Smooth muscle cell of trachea (primary cell): ENCODE measurements at places on chromosomes 1 and 21. TPM values are rescaled to one million over a fixed set of nuclear protein-coding genes. Genes with fewer than 3 reads are reported as not detected.

Gene INAVA
- total RNA-seq, result not detected in 2 replicates

Gene REG4
- total RNA-seq, result not detected in 2 replicates

Gene ZDHHC18
- 5.1 and 11.2 TPM in 2 replicates for total RNA-seq

Gene LCA5L
- 0.66 and 0.87 TPM in 2 replicates for total RNA-seq

Gene CCT3
- total RNA-seq, result 486 and 506 TPM in 2 replicates

Gene CD1E
- total RNA-seq, result not detected in 2 replicates

Gene DMBX1
- not detected in 2 replicates for total RNA-seq

Gene REN
- 0.15 TPM in 1 of 2 replicates, not detected in the other for total RNA-seq

Gene FGR
- 0.17 and 0.29 TPM in 2 replicates for total RNA-seq
